NCI-H460 (cell line): ENCODE measurements at places on chromosomes 2 and 18. TPM values are rescaled to one million over a fixed set of nuclear protein-coding genes. Genes with fewer than 3 reads are reported as not detected.
A peak's percentile ranks its signal among the peaks of the same experiment; 100 is the strongest.

The FNDC4 gene
- not detected in 2 replicates for total RNA-seq

The LTBP1 gene
- total RNA-seq: 1.2 and 1.6 TPM in 2 replicates

The NOL4 gene
- 0.47 and 0.55 TPM in 2 replicates for total RNA-seq

GRCh38 chr2:203407496-203407895, 79.3 kb downstream of the ABI2 start:
- no peak for DNase-seq

DNA sequence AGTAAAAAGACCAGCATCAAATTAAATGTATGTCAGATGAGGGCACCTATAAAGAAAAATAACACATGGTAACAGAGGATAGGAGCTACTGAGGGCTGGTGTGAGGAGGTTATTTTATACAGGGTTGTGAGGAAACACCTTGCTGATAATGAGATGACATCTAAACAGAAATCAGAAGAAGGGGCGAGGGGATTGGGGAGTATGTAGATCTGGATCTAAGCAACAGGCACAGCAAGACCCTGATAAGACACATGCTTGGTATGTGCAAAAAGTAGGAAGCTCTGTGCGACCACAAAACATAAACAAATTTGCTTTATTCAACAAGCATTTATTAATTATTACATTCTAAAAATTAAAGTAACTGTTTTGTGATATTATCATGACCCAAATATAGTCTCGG, 295.4 kb downstream of the ZEB2 start:
- no peak for DNase-seq

DNA sequence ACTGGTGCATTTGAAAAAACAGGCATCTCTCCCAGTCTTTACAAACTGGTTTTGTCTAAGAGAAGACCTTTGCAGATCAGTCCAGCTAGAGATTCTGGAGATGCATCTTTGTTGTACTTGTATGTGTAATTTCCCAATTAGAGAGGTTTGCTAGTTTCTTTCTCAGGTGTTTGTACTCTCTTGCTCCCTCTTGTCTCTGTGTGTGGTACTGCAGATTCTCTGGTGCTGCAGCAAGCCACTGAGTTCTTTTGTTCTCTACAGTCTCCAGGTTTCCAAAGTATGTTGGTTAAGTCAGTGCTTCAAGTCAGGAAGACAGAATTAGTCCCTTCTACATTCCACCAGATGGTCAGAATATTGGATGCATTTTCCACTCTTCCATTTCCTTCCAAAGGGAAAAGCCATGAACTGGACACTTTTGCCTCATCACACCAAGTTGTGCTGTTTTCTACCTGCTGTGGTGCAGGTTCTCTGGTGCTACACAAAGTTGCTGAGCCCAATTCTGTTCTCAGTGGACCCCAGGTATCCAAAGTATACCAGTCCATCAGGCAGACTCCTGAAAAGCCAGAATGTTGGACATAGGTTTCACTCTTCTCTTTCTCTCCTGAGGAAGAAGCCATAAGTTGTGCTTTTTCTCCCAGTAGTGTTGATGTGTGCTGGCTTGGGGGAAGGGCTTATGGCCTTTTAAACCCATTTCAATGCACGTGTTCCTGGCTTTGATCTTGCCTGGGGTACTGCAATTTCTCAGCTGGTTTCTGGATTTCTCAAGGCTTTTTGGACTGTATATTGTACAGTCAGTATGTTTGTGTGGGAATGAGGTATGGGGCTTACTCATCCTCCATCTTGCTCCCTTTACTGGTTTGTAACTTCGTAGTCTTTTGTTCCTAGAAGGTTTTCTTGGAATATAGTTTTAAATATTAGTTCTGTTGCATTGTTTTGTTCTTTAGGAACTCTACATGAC, 29.8 kb downstream of the EPC2 start:
- DNase-seq: peak; percentile 24
